ENCODE measurements at places on chromosomes 7 and 10.

DNA sequence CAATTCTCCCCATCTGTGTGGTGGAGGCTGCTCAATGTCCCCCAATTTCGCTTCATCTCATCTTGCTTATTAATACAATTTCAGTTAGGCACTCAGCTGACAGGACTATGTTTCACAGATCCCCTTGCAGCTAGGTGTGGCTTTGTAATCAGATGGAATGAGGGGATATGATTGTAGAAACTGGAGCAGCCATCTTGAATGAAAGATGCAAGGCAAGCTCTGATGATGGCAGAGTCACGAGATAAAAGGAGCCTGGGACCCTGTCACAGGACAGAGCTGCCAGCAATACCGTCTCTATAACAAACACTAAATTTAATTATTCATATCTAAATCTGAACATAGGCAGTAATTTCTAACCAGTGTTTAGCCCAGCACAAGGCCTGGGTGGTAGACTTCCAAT lies 991 bp upstream of the DLD start:
- no peak for DNase-seq

GRCh38 chr10:102523250-102524029 lies 19.7 kb downstream of the SUFU start:
- no peak for DNase-seq

DNA sequence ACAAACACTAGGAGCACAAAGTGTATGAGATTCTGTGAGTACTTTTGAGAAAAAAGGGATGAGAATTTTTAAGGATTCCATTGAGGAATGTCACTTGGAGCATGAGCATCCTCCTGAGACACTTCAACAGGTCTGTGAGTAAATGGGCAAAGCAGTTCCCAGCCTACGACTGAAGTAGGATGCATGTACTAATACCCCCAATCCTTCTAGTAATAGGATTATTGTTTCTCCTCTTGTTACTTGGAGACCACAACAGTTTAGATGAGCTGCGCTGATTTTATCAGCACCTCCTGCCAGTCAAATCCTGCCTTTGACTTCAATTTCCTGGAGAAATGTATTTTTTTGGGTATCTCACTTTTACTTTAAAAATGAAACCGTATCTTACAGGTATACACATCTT lies 820 bp downstream of the BBS9 start:
- no peak for DNase-seq

- DNase-seq: no peak
These were observed 350.5 kb upstream of the LRRTM3 start for GRCh38 chr10:66575251-66575855.

GRCh38 chr10:97731346-97732051 lies 5.4 kb upstream of the ZFYVE27 start:
- DNase-seq: peak; percentile 41

GRCh38 chr10:110074298-110074697 lies 66.5 kb downstream of the ADD3 start:
- no peak for DNase-seq

GRCh38 chr7:110974441-110974840 lies 116.5 kb upstream of the LRRN3 start:
- no peak for DNase-seq

GRCh38 chr7:136057509-136057908 lies 80.3 kb upstream of the MTPN start:
- no peak for DNase-seq

- DNase-seq: no peak
These were observed 323.0 kb upstream of the AOAH start for GRCh38 chr7:37047260-37047659.

DNA sequence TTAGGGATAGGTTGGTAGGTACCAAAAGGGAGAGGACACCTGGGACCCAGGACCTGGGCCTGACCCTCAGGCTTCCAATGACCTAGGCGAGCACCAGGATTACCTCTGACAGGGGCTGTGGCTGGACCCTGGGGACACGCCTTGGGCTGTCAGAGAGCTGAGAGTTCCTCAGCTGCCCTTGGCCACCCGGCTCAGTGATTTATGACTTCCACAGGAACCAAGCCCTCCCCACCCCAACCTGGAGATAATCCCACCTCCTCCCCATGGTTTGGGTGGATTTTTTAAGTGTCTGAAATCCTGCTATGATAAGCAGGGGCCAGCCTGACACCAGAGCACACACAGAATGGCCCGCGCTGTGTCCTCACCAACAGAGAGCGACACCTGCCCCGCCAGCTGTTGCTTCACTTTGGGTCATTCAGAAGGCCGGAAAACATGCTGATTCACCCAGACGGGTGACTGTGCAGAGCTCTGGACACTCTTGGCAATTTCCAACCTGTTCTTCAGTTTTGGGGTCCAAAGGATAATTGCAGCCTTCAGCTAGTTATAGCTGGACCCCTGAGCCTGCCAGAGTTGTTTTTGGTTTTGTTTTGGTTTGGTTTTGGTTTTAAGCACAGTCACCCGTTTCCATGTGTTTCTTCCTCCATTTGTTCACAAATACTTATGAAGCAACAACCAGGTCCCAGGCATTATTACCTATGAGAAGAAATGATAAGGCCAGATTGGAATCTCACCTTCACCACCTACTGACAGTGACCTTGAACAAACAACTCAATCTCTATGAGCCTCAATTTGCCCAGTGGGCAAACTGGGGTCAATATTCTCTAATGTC lies 78.2 kb downstream of the RAB11FIP2 start:
- DNase-seq: no peak

GRCh38 chr10:5666008-5666840 lies at the start of gene ASB13:
Gene ASB13, minus strand, starts transcription at chr10:5666595. Its CDS starts 44 bp downstream, at chr10:5666551.
- DNase-seq: peak; percentile 36

- DNase-seq: peak; percentile 99
These were observed at the start of gene ESYT2 for GRCh38 chr7:158829342-158830210. Gene ESYT2, minus strand, starts transcription at chr7:158829509. Its CDS starts 91 bp downstream, at chr7:158829418.

GRCh38 chr10:71486484-71487114 lies 89.9 kb downstream of the CDH23 start:
- peak; percentile 62 for DNase-seq

DNA sequence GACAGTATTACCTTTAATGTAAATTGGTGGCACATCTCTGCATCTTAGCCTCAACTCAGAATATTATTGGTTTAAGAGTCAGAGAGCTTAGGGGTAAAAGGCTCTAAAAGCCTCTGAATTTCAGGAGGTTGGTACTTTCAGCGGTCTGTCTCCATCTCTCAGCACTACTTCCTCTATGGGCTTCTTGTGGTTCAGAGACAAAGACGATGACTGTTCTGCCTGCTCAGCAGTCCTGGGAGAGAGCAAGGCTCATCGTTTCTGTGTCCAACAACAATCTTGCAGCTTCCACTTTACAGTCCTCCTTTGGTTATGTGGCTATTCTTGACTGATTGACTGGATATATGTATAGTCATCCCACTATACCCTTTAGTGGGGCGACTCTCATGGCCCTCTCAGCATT lies 394.7 kb downstream of the AUTS2 start:
- no peak for DNase-seq

DNA sequence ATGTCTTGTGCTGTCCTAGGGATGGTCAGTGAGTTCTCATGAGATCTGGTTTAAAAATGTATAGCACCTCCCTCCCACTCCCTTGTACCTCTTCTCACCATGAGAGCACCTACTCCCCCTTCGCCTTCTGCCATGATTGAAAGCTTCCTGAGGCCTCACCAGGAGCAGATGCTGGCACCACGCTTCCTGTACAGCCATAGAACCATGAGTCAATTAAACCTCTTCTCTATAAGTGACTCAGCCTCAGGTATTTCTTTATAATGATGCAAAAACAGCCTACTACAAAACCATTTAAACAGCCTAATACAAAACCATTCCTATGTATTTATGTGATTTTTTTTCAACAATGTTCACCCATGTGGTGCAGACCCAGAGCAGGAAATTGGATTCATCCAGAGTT lies 32.0 kb downstream of the KDM7A start:
- no peak for DNase-seq

GRCh38 chr7:157520249-157520648 lies 183.4 kb downstream of the DNAJB6 start:
- DNase-seq: no peak

DNA sequence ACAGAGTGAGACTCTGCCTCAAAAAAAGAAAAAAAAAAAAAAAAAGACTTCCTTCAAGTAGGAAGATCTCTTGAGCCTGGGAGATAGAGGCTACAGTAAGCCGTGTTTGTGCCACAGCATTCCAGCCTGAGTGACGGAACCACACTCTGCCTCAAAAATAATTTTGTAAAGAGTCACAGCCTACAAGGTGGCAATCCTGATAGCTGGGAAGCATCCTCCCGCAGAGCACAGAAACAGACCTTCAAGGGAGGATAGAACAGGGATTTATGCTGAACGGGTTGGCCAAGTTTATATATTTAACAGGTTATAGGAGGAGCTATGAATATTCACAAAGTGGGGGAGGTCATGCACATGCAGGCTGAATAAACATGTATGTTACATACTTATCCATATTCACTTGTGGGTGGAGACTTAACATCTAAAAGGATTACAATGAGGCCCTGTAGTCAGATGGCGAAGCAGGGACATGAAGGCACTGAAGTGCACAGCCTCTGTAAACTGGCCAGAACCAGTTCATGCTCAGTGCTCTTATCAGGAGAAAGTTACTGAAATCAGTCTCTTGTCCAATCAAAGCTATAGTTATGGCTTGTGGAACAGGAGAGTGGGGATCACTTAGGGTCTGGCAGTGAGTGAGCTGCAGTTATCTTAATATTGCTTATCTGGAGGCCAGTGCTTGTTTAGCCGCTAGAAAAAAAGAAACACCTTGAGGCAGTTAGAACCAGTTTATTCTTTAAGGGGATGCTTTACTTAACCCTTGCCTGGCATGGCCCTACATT lies 6.8 kb downstream of the LMBR1 start:
- no peak for DNase-seq

DNA sequence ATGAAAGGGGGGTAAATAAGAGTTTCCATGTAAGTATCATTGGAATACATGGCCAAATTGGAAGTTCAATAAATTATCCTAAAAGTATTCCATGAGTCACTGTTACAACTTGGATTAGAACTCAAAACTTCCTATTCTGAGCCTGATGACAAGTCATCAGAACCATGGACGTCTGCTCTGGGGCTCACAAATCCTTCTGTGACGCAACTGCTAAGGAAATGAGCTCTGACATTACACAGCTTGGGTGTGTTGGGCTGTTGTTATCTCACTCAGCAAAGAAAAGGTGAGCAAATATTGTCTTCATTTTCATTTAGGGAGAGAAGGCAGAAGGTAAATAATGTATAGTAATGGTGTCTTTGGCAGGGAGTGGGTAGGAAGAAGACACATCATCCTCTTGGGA lies 214.8 kb upstream of the ADO start:
- no peak for DNase-seq

DNA sequence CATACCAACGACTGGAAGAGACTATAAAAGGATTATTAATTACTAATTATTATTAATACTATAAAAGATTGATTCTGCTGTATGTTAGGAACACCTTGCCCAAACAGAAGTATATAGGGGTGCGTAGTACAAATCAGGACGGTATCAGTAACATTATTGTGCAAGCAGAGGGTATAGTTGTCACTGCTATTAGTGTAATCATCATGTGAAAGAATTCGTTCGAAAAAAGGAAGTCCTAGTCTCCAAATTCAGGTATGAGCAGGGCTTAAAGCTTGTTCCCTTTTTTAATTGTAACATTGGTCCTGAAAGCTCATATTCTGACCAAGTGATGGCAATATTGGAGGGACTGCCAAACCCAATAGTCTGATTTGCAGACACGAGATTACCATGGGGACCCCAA lies 81.8 kb downstream of the THSD7A start:
- no peak for DNase-seq

DNA sequence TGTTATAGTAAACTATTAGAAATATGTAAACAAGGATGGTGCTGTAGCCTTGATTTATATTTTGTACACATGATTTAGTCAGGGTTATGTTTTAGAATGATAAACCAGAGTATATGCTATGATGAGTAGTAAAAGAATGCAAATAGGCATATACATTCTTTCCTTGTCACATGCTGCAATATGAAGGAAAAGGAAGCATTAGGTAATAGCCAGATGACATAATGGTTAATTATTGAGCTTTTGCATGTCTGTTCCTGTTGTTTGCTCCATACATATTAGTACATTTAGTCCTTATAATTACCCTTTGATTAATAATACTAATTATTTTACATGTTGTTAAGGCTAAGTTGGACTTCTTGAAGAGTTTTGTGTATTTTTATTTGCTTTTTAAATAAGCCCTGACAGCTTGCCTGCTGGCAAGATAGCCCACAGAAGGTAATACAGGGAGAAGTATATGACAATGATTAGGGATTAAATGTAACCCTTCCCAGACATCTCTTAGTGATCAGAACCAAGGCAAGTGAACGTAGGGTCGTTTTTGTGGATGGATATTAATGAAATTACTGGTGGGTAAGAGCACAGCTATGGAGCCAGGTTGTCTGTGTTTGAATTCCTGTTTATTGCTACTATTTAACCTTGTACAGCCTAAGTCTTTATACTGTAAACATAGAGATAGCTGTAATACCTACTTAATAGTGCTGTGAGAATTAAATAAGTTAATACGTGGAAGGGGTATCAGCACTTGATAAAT lies 68.4 kb downstream of the PHTF2 start:
- DNase-seq: no peak

GRCh38 chr10:114541797-114542160 lies 116.3 kb downstream of the ABLIM1 start:
- no peak for DNase-seq

GRCh38 chr7:17802056-17802455 lies 138.2 kb downstream of the SNX13 start:
- DNase-seq: no peak

- no peak for DNase-seq
These were observed 60.4 kb upstream of the KCNIP2 start for GRCh38 chr10:101903827-101904550.

GRCh38 chr10:124736491-124737136 lies 7.6 kb downstream of the FAM53B start:
- no peak for DNase-seq

DNA sequence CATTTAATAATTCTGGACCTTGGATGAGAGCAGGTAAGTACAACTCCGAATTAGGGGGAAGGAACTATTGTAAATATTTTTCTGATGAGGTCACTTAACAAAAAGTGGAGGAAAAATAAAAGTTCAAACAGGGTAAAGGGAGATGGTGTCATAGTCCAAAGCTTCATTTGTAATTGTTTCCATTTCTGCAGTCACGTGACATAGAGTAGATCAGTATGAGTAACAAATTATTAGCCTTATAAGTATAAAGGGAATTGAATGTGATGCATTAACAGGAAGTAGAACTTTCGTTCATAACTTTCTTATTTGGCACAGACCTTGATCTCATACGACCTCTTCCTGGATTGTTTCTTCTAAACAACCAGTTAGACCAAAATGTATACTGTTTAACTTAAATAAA lies 347.2 kb upstream of the TPK1 start:
- no peak for DNase-seq

GRCh38 chr7:40799-41750 lies 151.3 kb upstream of the FAM20C start:
- no peak for DNase-seq

GRCh38 chr10:127145173-127145572 lies 51.2 kb downstream of the INSYN2A start:
- no peak for DNase-seq

DNA sequence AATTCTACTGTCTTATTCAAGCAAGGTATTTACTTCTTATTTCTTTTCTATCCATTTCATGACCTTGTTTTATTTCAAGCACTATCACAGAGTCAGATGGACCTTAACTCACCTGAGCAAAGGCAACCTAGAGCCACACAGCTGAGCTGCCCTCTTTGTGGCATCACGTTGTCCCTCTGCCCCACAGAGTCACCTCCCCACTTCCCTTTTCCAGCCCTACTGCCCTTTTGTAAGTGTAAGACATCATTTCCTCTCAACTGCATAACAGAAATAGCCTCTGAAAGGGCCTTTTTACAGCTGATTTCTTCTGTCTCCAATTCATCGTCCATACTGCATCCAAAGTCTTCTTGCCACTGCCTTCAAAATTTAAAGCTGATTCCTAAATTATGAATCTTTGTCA lies 946.0 kb downstream of the NRG3 start:
- DNase-seq: no peak
